Stimulated activated CD4-positive, alpha-beta T cell treated with anti-CD3 and anti-CD28 coated beads, Interleukin-12 subunit alpha, Interleukin-12 subunit beta, amount 100 ng/mL, for 48 hours (primary cell): ENCODE measurements at places on chromosomes 16 and 17.

- DNase-seq: no peak
These were observed 11.3 kb upstream of the MLKL start for GRCh38 chr16:74711938-74712337.

GRCh38 chr16:76502555-76502954 is 225.4 kb downstream of the CNTNAP4 start:
- DNase-seq: no peak

GRCh38 chr17:76868669-76869495 is 678 bp downstream of the MGAT5B start:
- no peak for DNase-seq

GRCh38 chr17:5464717-5465507 is 3.9 kb downstream of the DHX33 start:
- DNase-seq: no peak

- no peak for DNase-seq
These were observed 9.1 kb downstream of the SRL start for GRCh38 chr16:4232541-4233386.

- no peak for DNase-seq
These were observed 3.4 kb upstream of the ETV4 start for GRCh38 chr17:43549496-43549895.

GRCh38 chr16:391885-392335 is 5.1 kb upstream of the NME4 start:
- DNase-seq: peak; percentile 89

- peak; percentile 64 for DNase-seq
These were observed 29.0 kb downstream of the PIMREG start for GRCh38 chr17:6473128-6473767.

DNA sequence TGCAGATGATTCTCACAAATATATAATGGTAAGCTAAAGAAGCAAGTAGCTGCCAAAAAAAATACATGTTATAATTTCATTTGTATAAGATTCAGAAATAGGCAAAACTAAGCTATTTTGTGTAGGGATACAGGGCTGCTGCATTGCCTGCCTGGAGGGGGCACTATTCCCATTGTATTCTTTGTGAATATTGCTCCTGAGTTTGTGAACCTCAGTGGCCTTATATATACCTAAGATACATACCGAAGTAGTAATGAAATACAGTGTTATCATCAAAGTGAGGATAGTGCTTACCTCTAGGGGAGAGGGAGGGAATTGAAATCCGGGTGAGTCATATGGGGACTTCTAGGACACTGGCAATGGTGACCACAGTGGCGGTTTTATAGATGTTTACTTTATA is 53.5 kb downstream of the C17orf58 start:
- no peak for DNase-seq

DNA sequence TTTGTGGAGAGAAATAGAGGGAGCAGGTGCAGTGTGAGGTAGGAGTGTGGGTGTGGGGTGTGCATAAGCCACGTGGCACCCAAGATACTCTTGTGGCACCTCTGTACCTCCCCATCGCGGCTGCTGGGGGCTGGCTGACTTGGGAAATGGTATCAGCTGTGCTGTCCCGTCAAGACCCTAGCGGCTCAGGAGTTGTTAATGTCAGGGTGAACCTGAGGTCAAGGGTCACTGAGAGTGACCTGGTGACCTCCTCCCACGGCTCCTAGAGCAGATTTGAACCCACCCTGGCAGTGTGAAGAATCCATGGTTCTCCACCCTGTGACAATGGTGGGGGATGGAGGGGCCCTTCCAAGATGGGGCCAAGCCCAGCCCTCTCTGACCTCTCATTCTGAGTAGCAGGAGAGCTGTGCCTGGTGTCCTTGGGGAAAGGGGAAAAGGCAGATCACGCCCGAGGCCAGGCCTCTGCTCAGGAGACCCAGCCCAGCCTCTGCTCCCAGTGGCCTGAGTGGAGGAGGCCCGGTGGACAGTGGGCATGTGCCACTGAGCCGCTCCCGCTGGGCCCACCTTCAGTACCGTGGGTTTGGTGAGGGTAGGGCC is 3.0 kb upstream of the WFIKKN2 start:
- no peak for DNase-seq

- DNase-seq: no peak
These were observed 24.5 kb upstream of the TEKT1 start for GRCh38 chr17:6856051-6856450.

DNA sequence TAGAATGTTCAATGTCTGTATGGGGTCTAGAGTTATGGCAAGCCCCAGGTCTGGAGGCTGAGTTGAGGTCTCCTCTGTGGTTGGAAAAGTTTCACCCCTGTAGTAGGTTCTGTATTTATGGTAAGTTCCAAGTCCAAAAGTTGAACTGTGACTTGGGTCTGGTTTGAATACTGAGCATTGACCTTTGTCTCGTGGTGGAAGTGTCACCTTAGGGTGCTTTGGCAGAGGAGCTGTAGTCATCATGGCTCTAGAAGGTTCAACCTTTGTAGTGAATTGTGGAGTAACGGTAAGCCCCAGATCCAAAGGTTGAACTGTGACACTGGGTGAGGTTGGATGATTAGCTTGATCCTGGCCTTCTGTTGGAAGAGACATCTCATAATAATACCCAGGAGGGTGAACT is 17.6 kb downstream of the RDM1 start:
- DNase-seq: no peak

DNA sequence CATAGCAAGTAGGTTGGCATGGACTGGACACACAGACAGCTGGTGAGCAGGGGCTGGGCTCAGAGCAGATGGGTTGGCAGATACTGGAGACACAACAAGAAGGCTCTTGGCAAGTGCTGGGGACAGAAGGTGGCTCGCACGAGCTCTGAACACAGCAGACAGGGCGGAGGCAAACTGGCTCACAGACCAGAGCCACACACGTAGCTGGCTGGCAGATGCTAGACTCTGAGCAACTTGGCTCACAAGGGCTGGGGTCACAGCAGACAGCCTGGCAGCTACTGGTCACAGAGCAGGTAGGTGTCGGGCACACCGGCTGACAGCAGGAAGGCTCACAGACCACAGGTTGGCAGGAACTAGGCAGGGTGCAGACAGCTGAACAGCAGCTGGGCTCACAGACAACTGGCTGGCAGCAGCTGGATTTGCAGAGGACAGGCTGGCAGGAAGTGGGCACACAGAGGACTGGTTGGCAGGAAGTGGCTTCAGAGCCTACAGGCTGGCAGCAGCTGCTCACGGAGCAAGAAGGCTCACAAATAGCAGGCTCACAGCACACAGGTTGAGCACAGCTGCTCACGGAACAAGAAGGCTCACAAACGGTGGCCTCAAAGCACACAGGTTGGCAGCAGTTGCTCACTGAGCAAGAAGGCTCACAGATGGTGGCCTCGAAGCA is 725 bp downstream of the KRTAP16-1 start:
- DNase-seq: peak; percentile 36

DNA sequence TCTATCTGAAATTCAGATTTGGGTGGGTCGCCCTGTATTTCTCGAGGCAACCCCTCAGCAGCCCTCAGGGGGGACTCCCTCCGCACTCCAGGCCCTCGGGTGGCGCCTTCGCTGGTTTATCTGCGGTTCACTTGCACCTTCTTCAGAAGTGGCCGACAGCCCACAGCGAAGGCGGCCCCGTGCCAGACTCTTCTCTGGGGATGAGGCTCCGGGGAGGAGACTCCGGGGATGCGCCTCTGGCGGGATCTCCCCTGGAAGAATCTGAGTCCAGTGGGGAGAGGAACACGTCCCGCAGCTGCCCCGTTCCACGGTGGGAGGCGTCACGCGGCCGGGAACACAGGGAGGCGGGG is 63.9 kb upstream of the DNAJA2 start:
- DNase-seq: no peak

GRCh38 chr16:68335175-68335574 is 24.4 kb downstream of the PRMT7 start:
- DNase-seq: no peak

GRCh38 chr17:81210868-81211267 is 11.9 kb downstream of the CEP131 start:
- DNase-seq: no peak

DNA sequence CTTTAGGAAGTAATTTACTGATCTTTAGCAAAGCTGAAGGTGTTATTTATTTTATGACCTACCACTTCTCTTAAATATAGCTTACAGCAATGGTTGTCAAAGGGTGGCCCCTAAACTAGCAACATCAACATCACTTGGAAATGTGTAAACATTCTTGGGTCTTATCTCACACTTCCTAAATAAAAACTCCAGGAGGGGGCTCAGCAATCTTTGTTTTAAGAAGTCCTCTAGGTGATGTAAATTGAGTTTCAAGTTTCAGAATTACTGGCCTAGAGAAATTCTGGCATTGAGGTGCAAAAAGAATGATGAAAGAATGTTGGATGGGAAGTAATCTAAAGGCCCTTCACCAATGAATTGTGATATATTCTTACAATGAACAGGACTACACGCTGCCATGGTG is 142.3 kb downstream of the HS3ST4 start:
- DNase-seq: no peak

GRCh38 chr17:38912221-38912813 is 13.1 kb upstream of the LASP1NB start:
- DNase-seq: no peak

GRCh38 chr16:56667581-56668571 is at the start of gene MT1G:
TSS of gene MT1G (minus strand) at chr16:56668065. CDS start at chr16:56667993, 72 bp downstream.
- DNase-seq: no peak

DNA sequence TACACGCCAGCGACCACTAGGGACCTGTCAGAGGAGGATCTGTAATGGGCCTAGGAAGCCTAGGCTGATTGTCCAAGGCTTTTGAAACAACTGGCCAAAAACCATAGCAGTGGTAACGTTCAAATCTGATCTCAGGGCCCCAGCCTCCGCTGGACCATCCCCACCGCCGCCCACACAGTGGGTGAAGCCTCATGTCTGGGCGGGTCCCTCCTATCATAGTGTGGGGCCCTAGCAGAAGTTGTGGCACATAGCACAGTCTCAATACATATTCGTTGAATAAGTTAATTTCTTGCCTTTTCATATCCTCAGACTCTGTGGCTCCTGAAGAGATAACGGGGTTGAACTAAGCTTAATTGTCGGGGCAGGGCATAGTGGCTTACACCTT is 818 bp downstream of the DPH1 start:
- no peak for DNase-seq

GRCh38 chr17:50218071-50218759 is 16.8 kb upstream of the COL1A1 start:
- DNase-seq: no peak

- DNase-seq: no peak
These were observed 24.8 kb upstream of the STH start for GRCh38 chr17:45973946-45974859.

DNA sequence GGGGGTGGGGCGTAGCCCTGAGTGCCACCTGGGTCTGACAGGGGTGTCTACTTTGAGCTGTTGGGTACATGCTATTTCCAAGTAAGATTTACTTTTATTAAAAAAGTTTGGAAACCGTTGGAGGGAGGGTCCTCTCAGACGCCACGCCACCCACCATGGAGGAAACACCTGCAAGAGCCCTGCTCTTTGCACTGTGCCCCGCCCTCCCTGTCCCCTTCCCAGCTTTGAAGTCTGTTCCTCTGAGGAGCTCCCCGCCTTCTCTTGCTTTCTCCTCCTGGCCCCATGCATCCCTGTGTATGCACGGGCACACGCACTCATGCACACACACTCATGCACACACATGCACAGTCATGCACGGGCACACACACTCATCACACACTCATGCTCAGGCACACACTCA is 15.5 kb downstream of the ADGRG1 start:
- no peak for DNase-seq

DNA sequence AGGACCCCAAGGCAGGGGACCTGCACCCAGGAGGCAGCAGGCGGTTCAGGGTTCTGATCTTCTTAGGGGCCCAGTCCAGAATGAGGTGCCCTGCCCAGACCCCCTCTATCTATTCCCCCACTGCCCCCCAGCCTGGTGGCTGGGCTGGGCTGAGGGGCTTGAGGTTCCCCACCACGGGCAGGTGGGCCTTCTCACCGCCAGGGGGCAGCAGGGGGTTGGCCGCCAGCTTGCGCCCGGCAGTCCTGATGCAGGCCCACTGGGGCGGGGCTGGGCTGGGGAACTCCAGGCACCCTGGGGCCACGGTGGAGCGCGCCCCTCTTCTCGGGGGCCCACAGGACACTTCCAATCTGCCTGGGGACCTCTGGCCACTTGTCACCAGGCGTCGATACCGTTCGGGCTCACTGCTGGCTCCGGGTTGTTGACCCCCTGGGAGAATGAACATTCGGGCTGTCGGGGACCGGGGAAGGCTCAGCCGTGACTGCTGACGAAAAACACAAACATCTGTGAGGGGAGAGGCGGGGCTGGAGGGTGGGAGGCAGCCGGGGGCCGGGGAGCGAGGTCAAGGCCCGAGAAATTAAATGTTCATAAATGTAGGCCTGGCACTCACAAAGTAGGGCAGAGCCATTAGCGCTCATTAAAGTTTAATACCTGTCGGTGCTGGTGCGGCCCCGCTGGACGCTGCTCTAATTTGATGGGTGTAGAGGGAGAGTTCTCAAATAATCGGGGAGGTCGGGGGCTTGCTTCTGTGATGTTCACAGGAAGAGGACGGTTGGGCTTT is 219.3 kb upstream of the GSE1 start:
- DNase-seq: peak; percentile 48

DNA sequence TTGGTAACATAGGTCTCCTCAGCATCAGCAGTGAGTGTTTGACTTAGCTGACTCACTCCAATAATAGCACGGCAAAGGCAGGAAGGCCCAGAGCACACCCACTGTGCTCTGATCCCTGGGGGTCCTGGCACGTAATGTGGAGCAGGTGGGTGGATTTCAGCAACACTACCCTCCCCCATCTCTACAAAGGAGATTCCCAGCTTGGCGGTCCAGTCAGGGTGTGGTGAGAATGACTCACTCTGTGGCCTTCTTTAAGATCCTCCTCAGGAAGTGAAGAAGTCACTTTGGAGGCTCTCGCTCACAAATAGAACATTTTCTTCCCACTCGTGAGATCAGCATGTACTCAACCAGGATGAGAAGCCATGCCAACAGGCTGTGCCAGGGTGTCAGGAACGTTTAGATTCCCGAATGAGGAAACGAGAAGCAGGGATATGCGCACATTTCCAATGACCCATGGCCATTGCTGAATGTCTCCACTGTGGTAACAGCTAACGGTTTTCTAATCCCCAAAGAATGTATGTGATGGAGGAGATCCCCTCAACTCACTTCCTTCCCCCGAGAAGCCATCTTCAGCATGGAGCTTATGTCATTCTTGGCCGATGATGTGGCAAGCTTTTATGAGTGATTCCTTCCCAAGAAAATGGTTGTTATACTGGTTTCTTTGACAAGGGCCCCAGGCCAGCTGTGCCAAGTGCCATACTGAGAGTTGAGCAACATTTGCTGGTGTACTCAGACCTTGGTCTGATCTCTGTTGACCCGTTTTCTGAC is 365.2 kb downstream of the C16orf95 start:
- no peak for DNase-seq

- no peak for DNase-seq
These were observed 756 bp downstream of the KLHL11 start for GRCh38 chr17:41864498-41864835.

- DNase-seq: no peak
These were observed 239.9 kb downstream of the CEP112 start for GRCh38 chr17:65952015-65952414.

- no peak for DNase-seq
These were observed 221.8 kb upstream of the CDH5 start for GRCh38 chr16:66144641-66145040.
